Ovary (tissue), 10 donors: ENCODE measurements at places on chromosomes 3 and 15. TPM values are rescaled to one million over a fixed set of nuclear protein-coding genes. Genes with fewer than 3 reads are reported as not detected.

LSAMP gene
- 3.4 TPM for total RNA-seq

SH2D7 gene
- total RNA-seq: not detected

ATP13A4 gene
- total RNA-seq: 17.5 TPM

AHSG gene
- total RNA-seq: 0.25 TPM

OXSR1 gene
- total RNA-seq: 26.1 TPM

FBXO40 gene
- total RNA-seq: 0.13 TPM

EFCAB12 gene
- total RNA-seq: 1.7 TPM

EAF2 gene
- 3.9 TPM for total RNA-seq

GOLGA8K gene
- 0.80 TPM for total RNA-seq
